Naive B cell (primary cell): ENCODE measurements at places on chromosomes 11 and 22.

GRCh38 chr22:39524753-39525657 lies 4.6 kb downstream of the ATF4 start:
- DNase-seq: no peak

DNA sequence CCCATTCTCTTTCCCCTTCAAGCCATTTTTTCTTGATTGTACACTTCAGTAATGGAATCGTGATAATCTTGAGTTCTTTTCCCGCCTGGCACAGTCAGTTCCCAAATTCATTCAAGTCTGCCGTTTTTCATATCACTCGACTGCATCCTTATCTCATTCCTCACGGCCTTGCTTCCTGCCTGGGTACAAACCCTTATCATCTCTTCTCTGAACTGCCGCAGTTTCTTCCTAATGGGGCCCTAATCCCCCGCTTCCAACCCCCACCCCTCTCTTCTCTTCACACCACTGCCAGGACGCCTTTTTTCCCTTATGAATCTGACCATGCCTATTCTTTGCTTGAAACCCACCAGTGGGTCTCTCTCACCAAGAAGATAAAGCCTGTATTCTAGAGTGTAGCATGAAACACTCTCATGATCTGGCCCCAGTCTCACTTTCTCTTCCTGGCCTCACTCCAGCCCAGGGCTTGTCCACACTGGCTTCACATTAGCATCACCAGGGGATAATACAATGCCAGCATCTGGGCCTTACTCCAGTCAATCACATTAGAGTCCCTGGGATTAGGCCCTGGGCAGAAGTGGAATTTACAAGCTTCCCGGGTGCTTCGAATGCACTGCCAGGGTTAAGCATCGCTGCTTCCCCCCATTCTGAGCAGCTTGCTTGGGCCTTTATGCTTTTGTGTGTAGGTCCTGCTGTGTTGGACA lies 102.1 kb downstream of the FBXO7 start:
- DNase-seq: no peak

GRCh38 chr22:41177040-41177621 lies 28.0 kb upstream of the L3MBTL2 start:
- no peak for DNase-seq

DNA sequence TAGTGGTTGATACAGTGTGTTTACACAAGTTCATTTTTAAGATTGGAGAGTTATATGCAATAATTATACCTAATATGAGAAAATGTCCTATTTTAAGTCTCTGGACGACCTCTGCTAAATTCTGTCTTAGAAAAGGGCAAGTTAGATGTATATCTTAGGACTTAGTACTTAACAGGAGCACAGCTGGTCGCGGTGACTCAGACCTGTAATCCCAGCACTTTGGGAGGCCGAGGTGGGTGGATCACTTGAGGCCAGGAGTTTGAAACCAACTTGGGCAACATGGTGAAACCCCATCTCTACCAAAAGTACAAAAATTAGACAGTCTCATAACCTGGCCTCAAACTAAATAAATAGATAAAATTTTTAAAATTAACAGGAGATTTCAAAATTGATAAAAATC lies 27.2 kb downstream of the BSX start:
- DNase-seq: no peak

GRCh38 chr22:48746789-48747425 lies 1080.8 kb downstream of the BRD1 start:
- DNase-seq: no peak

DNA sequence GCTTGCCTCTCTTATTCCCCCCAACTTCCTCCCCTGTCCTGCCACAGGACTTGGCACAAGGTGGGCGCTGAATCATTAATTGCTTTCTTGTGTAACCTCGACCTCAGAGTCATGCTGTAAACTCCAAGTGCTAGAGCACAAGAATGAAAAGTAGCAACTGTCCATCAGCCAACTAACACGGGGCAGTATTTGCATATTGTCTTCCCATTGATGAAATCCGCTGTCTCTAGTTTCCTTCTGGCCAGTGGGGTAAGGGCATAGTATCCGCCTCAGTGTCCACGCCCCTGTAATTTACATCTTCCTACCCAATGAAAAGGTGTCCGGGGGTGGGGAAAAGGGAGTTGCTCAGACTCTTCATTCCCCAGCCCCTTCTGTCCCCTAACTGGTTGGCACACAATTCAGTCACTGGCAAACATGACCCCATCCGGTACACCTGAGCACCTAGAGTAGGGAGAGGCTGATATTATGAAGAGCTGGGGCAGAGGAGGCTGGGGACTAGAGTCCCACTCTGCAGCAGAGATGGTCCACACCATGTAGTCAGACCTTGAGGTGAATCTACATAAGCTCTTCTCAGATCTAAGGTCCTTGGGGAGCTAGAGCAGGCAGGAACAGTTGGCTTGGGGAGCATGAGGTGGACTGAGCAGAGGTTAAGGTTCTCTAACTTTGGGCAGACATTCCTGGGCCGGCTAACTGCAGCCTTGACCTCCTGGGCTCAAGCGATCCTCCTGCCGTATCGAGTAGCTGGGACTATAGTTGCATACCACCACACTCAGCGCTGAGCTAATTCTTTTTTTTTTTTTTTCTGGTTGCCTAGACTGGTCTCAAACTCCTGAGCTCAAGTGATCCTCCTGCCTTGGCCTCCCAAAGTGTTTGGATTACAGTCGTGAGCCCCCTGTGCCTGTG lies 6.8 kb upstream of the GGA1 start:
- no peak for DNase-seq

GRCh38 chr22:43905681-43906080 lies 13.9 kb upstream of the PNPLA5 start:
- no peak for DNase-seq

GRCh38 chr11:44096360-44097185 lies 1.1 kb downstream of the EXT2 start:
- no peak for DNase-seq

GRCh38 chr11:94675239-94675638 lies 92.9 kb upstream of the AMOTL1 start:
- DNase-seq: no peak

- no peak for DNase-seq
These were observed 29.6 kb downstream of the IRAG1 start for GRCh38 chr11:10663990-10664389.

GRCh38 chr11:44959064-44959463 lies 8.4 kb upstream of the TP53I11 start:
- no peak for DNase-seq

DNA sequence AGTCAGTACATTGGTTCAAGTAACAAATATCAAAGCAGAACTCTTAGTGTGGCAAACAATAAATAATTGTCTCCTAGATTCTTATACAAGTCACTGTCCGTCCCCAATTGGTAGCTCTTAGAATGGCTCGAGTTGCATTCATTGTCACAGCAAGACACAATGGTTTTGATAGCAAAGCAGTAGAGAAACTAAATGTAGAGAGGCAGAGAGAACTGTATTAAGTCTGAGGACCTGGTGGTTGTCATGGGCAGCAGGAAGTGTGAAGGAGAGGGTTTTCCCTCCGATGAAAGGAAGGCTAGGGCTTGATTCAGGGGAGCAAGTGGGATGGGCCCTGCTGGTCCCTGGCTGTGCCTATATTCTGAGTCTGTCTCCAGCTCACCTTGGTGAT lies 36.6 kb downstream of the RCOR2 start:
- DNase-seq: no peak

DNA sequence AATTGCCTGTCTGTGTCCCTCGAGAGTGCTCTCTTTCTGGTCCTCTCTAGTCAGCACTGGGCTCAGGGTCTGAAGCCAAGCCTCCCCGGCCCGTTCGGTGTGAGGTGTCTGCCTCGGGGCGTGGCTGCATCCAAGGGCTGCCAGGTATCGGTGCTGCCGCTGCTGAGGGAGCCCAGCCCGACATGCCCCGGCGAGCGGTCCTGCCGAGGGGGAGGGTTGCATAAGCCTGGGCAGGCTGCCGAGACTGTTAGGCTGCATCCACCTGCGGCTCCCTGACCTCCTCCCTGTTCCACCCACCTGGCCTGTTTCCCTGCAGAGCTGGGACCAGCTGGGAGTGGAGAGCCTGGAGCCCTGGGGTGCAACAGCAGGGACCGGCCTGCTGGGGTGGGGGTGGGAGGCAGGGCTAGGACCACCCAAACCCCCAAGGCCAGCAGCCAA lies 6.3 kb downstream of the OVOL1 start:
- no peak for DNase-seq

GRCh38 chr22:37542959-37543358 lies 17.3 kb upstream of the CDC42EP1 start:
- DNase-seq: no peak

GRCh38 chr11:126512251-126512650 lies 156.8 kb downstream of the ST3GAL4 start:
- no peak for DNase-seq

- DNase-seq: no peak
These were observed 7.6 kb downstream of the BAD start for GRCh38 chr11:64276653-64277431.

DNA sequence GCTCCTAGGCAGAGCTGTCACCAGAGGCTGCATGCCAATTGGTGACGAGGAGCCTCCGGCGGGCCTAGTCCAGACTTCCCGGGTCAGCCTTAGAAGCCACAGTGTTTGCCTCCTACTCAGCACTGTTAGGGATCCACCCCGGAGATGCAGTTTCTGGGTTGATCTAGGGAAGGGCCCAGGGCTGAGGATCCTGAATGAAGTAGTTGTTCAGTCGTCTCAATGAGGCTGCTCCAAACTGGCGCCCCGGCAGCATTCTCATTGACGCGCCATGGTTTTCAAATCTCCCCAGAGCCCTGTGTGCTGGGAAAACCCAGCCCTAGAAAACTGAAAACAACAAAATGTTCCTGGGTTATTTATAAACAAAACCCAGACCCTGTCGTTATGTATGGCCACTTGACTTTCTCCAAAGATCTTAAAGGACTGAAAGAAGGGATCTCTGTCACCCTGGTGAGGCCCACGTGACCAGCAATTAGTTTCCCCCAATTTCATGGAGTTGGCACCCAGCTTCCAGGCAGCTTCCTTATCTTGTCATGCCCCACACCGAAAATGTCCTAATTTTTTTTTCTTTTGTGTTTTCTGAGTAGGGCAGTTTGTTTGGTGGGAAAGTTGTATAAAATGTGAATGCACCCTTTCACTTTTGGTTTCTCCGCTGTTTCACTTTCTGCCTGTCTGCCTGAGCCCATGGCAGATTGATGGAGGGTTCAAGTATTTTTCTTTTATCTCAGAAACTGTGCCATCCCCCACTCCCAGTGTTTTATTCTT lies 2.0 kb upstream of the EHD1 start:
- DNase-seq: no peak

- DNase-seq: no peak
These were observed 2.5 kb downstream of the WBP2NL start for GRCh38 chr22:42001121-42001520.

DNA sequence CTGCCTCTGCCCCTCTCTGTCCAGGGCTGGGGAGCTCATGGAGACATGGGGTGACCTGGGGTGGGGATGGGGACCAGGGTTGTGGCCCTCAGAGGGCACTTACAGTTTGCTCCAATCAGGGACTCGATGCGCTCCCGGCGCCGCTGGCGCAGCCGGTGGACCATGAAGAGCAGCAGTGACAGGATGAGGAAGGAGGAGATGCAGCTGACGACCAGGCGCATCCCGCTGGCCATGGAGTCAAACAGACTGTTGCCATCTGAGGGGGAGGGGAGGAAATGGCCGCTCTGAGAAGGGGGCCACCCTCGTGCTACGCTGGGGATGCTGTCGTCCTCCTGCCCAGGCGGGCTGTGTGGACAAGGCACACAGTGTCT lies 80.5 kb downstream of the DGCR2 start:
- DNase-seq: no peak

DNA sequence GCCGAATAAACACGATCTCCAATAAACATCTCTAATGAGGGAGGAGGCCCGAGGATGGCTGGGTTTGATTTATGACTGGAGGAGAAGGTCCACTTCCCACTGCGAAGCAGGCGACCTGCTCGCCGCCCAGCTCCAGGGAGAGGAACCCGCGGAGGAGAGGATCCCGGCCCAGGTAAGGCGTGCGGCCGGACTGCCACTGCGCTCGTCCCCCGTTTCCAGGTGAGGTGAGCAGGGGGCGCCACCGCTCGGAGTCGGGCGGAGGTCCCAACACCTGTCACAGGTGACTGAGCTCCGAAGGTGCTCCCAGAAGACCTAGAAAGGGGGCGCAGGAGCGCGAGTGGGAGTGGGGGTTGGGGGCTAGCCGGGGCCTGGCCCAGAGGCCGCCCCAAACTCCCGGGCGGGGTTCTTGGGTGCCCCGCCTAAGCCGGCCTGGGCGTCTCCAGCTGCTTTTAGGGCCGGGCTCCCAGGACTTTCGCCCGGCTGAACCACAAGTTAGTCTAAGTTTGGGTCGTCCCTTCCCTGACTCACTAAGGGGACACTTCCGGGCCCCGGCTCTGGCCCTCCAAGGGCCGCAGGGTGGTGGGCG lies 5.4 kb upstream of the PAX6 start:
- DNase-seq: no peak

DNA sequence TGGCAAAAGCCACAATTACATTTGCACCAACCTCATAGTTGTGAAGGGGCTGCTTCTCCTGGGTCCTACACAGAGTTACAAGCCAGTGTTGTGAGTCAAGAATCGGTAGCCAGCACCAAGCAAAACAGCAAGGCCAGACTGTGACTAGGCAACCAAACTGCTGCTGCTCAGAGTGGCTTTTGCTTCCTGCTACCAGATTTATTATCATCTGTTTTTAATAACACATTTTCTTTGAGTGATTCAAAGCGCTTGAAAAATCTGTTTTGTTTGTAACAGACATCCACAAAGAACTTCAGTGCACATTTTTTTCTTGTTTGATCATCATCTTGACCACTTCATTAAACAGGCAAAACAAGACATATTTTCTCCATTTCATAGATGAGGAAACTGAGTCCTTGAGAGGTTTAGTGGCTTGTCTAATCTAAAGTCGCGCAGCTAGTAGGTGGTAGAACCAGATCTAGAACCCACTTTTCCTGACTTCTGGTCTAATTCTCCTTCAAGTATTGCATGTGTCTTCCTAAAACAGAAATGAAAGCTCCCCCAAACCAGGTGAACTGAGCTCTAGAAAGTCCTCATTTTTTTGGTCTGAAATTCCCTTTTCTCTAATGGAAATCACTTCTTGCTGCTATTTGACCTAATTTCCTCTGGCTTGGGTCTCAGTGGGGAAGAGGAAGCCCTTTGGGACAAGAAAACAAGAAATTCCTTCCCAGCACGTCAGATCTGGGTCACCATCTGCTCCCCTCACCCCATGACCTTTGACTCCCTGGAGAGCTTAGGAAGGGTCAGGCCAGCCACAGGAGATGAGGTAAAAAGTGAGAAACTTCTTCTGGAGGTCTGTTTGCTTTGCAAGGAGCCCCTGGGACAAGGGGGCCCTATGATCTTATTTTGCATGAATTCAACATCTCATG lies 39.9 kb downstream of the CWC15 start:
- no peak for DNase-seq

GRCh38 chr22:38477585-38477984 lies 9.7 kb downstream of the KDELR3 start:
- DNase-seq: no peak

- peak; percentile 78 for DNase-seq
These were observed 580 bp downstream of the DTX4 start for GRCh38 chr11:59172345-59173079.

- no peak for DNase-seq
These were observed 34.9 kb upstream of the PICALM start for GRCh38 chr11:86103808-86104207.

GRCh38 chr11:65661599-65662246 lies 993 bp downstream of the RELA start:
- DNase-seq: no peak
